ENCODE measurements at places on chromosomes 2 and 18.

GRCh38 chr2:73593680-73594079 is 48.5 kb downstream of the NAT8 start:
- no peak for DNase-seq

- no peak for DNase-seq
Observed at GRCh38 chr2:166867874-166868514, 20.3 kb upstream of the XIRP2 start.

DNA sequence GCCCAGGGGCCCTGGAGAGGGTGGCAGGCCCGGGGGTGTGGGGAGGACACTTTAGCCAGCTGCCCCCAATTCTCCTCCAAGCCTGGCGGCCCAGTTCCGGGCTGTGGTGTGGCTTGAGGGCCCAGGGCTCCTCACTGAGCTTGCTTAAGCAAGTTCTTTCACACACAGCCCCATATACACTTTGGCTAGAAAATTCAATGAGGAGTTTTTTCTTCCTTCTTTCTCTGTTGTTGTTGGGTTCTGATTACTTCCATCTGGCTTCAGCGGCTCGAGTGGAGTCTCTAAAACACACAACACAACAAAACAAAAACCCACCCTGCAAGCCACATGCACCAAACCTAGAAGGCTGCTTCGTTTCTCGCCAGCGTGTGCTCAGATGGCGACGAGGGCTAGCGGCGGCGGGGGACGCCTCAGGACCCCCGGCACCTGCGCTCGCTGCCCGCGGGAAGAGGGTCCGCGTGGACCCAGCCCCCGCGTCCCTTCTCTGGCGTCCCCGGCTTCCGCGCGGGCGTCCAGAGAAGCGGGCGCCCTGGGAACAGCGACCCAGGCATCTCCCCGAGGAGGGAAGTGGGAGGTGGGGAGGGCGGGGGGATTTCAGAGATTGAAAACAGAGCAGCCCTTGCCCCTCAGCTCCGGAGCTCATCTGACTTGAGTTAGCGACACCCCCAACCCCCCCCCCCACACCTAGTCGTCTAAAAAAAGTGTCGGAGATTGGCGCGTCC is 577 bp upstream of the GLI2 start:
- DNase-seq, result no peak

DNA sequence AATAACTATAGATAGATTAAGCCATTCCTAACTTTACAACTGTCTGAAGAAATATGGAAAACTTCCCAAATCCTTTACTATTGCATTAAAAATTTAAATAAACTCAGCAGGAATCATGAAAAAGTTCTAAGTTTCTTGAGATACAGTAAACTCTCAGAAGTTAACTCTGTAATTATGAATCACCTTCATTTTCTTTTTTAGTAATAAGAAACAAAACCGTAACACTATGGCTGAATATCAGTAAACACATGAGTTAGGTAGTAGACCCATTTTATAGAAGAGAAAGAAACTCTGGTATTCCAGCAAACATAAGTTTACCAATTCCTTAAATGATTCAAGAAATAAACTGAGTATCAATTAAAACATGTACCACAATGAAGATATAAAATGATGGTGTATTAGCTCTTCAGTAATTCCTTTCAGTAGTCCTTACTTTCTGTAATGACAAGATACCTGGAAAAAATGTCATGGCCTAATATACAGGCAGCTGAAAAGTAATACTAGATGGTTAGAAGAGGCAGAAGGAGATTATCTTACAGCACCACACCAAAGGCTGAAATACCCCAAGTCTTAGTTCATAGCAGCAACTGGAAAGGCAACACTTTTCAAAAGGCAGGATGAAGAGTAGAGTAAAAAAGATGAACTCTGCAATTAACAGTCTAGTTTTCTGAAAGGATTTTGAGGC is 11.5 kb downstream of the TRIP12 start:
- DNase-seq, result no peak

GRCh38 chr2:63124850-63125249 is 74.2 kb downstream of the OTX1 start:
- no peak for DNase-seq

Measured in cortex of kidney (tissue), 1 donor.